Ureter (tissue), 1 donor: ENCODE measurements at places on chromosomes 4 and X. TPM values are rescaled to one million over a fixed set of nuclear protein-coding genes. Genes with fewer than 3 reads are reported as not detected.
A peak's percentile ranks its signal among the peaks of the same experiment; 100 is the strongest.

GRCh38 chrX:12790885-12791256, 341 bp upstream of the PRPS2 start:
- DNase-seq: no peak

GRCh38 chr4:67082746-67083145, 462.6 kb downstream of the CENPC start:
- DNase-seq: no peak

The GAGE1 gene
- total RNA-seq: not detected

- DNase-seq: no peak
Observed at GRCh38 chr4:187208651-187209050, 485.0 kb upstream of the FAT1 start.

- no peak for DNase-seq
Observed at GRCh38 chrX:41733939-41734338, 10.0 kb downstream of the GPR82 start.

The C4orf50 gene
- 0.05 TPM for total RNA-seq

DNA sequence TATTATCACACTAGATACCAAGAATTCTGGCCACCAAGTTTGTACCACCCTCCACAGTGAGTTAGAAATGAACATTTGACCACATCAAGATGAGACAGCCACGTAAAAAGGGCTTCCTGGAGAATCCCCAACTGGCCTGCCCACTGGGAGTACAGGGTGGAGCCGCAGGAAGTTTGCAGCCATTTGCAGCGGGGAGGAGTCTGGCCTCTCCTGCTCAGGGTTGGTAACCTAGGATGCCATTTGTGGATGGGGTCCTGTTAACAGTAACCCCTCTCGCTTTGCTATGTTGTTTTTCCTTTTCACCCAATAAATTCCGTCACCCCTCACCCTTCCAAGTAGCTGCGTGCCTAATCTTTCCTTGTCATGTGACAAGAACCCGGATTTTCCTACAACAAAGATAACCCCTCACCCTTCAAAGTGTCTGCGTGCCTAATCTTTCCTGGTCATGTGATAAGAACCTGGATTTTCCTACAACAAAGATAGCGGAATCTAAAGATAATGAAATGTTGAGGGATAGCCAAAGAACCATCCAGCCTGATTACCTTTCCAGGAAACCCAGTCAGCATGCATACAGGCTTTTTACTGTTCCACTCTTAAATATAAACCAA, 245.4 kb downstream of the NAF1 start:
- no peak for DNase-seq

GRCh38 chrX:110145854-110146253, 142.9 kb downstream of the TMEM164 start:
- no peak for DNase-seq

The SPARCL1 gene
- 400 TPM for total RNA-seq

The DSPP gene
- total RNA-seq: not detected

GRCh38 chr4:182680234-182680653, 236.9 kb downstream of the DCTD start:
- no peak for DNase-seq

The P2RY4 gene
- 1.7 TPM for total RNA-seq

The MAGEA8 gene
- total RNA-seq: not detected

The PDGFRA gene
- 96.5 TPM for total RNA-seq

The PROM1 gene
- 37.0 TPM for total RNA-seq

DNA sequence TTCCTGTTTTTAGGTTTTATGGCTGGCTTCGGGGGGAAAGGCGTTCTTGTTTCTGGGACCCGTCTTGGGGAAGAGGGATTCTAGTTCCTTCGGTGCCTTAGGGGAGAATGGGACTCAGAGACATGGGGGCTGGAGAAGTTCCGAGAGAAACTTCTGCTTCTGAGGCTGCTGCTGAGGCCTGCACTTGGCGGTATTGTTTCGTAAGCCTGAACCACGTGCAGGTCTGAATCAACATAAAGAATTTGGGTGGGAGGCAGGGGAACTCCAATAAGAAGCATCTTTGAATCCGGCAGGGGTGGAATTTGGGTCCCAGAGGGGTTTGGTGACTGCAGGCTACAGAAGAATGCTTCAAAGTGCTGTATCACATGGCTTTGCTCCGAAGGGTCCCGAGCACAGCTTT, 15.1 kb downstream of the XG start:
- no peak for DNase-seq

DNA sequence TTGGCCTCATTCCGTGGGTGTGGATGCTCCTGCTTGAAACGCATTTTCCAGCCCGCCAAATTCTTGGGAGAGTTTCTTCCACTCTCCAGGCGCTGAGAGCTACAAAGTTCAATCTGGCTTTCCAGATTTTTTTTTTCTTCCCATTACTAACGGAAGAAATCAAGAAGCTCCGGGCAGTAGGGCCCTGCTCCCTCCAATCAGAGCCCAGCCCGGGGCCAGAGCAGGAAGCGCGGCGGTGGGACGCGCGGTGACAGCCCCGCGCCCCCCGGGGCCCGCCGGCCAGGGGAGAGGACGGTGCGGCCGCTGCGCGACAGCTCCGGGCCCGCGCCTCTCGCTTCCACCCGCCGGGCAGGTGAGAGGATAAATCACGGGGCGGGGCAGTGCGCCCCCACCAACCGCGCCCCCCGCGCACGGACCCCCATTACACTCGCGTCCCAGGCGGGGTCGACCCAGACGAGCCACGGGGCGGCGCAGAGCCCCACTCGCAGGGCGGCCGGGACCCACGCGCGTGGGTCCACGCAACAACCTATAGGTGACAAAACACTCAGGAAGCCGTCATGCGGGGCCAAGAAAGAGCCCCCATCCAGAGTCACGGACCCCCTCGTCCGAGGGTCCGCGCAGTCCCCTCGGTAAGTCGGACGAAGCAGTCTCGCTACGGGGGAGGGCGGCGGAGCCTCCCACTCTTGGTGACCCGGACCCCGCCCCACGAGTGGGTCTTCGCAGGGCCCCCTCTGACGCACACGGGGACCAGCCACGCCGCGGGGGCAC, 868 bp downstream of the AFAP1 start:
- DNase-seq: no peak

DNA sequence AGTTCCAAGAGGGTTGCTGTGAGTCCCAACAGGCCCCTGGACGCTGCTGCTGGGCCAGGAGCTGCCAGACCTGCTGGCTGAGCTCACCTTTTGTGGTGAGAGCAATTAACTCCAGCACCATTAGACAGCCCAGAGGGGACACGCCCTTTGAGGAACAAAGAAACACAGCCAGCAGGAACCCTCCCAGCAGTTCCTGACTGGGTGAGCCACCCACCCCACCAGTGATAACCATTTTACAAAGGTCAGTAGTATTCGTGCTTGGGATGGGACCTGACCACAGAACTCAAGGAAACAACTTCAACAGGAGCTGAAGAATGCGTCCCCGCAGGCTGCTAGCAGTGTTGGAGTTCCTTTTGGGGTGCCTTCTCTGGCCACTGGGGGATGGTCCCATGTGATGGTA, 38.8 kb upstream of the AFAP1 start:
- DNase-seq: no peak

DNA sequence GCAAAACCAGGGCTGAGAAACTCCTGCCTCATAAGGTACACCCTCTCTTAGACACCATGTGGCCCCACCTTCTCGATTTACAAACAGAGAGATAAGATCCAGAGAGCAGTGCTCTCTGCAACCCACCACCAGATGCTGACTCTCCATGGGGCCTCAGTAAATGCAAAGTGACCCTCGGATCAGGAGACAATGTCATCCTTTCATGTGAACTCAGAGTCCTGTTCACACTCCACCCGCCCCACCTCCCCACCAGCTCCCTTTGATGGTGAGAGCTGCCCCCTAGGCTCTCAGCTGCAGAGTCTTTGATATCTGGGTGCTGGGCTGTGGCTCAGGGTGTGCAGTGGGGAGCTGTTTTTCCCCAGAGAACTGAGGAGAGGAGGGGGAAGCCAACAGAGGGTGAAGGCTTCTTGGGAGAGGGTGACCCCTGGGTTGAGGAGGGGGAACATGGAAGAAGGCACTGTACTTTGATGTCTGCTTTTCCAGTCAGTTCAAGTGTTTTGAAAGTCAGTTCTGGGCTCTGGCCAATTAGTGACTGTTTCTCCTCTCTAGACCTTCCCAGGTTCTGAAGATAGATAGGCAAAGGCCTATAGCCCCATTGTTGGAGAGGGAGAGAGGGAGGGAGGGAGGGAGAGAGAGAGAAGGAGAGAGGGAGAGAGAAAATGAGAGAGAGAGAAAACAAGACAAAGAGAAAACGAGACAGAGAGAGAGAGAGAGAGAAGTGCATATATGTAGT, 88.2 kb downstream of the SCD5 start:
- no peak for DNase-seq

DNA sequence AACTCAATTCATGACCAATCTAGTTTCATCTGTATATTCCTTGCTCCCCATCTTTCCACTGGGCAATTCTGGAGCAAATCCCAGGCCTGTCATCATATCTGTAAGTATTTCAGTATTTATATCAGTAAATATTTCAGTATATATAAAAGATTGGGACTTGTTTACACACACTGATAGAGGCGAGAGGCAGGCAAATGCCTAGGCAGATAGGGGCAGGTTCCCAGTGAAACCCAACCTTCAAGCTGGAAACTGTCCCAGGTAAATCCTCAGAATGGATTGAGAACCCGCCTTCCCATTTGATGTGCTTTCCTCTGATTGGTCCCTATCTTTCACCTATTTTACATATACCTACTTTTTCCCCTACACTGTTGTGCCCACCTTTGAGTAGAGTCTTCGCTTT, 23.8 kb upstream of the TBC1D1 start:
- no peak for DNase-seq

GRCh38 chrX:73855546-73855945, 292.5 kb downstream of the CHIC1 start:
- DNase-seq: peak; percentile 81

DNA sequence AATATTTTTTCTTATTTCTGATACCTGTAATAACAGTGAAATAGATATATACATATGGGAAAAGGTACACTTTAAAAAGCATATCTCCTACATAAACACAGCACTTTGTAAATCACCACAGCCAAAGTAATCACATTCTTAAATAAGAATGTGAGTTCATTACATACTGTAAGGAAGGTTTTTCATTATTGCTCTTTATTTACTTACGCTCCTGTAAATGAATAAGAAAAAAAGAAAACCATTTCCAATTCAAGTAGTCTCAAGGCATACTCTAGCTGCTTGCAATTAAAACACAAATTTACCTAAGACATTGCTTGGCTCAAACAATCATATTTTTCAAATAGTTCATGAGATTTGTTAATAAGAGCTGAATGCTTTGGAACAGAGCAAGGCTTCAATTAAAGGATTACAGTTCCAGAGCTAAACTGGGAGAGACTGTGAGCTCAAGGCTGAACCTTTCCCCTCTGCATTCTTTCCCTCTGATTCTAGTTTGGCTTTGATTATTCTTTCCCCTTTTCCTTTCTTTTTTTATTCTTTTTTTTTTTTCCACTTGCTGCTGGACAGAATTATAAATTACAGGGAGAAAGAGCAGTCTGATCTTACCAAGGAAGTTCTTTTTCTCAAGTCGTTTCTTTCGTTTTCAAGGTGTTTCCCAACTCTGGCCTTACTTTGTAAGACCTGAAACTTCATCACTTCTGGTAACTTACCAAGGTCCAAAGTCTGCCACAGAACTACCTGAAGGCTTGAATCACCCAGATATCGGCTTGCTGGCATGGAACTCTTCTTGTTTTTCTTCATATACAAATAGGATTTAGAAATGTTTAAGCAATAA, 278.3 kb downstream of the INPP4B start:
- DNase-seq: no peak
